ENCODE measurements at places on chromosomes 4 and X.

- no peak for DNase-seq
Observed at GRCh38 chr4:183082053-183082452, 17.0 kb upstream of the WWC2 start.

GRCh38 chr4:52987392-52988056 lies 125.4 kb downstream of the RASL11B start:
- no peak for DNase-seq

- no peak for DNase-seq
Observed at GRCh38 chr4:17721496-17722355, 59.7 kb downstream of the FAM184B start.

DNA sequence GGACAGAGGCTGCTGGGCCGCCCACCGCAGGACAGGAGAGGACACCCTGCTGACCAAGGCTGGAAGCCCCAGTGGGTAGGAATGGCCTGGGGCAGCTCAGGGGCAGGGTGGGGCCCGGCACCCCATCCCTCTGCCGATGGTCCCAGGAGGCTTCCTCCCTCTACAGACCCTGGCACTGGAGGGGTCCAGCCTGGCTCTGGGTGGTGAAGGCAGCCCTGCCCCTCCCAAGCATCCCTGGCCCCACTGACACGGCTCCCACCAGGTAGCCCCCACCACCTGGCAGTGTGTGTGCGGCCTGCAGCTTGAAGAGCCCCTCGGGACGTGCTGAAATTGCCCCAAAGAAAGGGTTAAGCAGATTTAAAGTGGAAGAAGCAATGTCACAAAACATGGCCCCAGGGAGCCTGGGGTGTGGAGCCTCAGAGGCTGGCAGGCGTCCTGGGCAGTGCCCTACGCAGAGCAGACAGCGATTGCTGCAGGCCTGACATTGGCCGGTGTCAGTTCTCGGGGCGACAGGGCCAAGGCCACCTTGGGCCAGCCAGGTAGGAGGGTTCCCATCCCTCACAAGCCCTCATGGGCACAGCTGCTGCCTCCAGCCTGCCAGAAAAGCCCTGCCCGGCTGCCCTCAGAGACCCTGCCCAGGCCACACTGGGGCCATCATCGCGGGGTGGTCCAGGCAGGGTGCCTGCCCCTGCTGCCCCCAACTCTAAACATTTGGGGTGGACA lies 80.5 kb downstream of the FAM53A start:
- DNase-seq: no peak

DNA sequence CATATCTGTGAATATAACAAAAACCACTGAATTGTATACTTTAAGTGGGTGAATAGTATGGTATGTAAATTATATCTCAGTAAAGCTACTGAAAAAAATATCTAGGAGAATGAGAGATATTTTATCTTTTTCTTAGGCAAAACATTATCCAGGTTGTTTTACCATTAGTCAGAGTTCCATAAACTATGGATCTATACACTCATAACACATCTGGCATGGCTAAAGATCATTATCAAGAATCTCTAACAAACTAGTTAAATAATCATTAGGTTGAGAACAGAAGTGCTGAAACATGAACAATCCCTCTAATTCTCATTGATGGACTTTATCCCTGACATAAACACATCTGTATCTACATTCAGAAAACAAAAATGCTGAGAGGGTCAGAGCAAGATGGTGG lies 15.6 kb downstream of the MED14 start:
- DNase-seq: no peak

DNA sequence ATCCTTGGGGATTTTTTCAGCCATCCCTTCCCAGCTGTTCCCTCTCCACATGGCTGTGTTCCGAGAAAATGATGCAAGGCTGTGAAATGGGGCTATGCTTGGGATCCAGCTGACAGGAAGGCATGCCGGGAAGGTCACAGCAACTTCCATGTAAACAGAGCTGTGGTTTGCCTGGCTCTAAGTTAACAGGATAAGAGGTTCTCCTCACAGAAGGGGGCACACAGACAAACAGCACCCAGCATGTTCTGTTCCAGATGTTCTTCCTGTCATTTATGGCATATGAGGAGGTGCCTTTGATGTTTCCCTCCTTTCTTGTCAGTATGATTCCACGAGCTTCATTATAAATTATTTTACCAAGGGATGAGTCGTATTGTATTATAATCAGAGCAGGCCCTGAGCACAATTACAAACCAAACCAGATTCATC lies 220.7 kb downstream of the ANTXR2 start:
- no peak for DNase-seq

DNA sequence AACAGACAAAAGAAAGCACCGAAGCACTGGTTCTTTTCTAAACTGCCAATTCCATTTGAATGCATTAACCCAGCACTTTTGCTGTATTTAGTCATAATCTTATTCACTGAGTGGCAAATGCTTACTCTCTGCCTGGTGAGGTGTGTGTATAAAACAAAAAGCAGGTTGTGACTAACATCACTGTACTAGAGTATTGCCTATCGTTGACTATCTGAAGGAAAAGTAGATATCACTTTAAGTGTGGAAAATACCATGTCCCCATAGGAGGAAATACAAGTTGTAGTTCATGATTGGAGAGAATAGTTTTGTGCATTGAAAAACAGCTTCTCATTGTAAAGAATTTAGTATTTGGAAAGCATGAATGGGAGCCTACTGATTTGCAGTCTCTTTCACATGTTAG lies 2.7 kb downstream of the PDLIM5 start:
- no peak for DNase-seq

All from Calu3 (cell line).